NCI-H460 (cell line): ENCODE measurements at places on chromosomes 3 and 15. TPM values are rescaled to one million over a fixed set of nuclear protein-coding genes. Genes with fewer than 3 reads are reported as not detected.

DNA sequence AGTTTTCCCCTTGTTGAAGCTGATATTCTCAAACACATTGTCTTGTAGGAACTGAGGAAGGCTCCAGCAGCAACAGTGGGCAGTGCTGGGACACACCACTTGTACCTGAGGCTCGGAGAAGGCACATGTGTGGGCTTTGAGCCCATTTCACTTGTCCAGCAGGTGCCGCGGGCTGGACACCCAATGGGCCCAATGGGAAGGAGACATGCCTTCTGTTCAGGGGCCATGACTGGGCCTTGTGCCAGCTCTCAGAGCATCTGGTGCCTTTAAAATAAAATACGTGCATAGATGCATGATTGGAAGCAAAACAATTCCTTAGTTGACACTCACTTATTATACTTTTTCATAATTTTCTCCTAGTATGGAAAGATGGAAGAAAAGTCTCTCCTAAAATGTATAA, 334.2 kb downstream of the KLF13 start:
- no peak for DNase-seq

CASR gene
- not detected in 2 replicates for total RNA-seq

SLC6A11 gene
- 0.02 TPM in 1 of 2 replicates, not detected in the other for total RNA-seq

HDC gene
- 0.10 TPM in 1 of 2 replicates, not detected in the other for total RNA-seq

TMCO5A gene
- total RNA-seq, result not detected in 2 replicates
